ENCODE measurements at places on chromosomes 7 and 10. TPM values are rescaled to one million over a fixed set of nuclear protein-coding genes. Genes with fewer than 3 reads are reported as not detected.

Gene DPY19L1
- 80.9 TPM for total RNA-seq

Gene TCAF2
- 10.8 TPM for total RNA-seq

Gene SDK1
- total RNA-seq = 10.5 TPM

Gene AP4M1
- total RNA-seq = 27.5 TPM

Gene NAT16
- total RNA-seq = not detected

Gene EBLN1
- 0.21 TPM for total RNA-seq

DNA sequence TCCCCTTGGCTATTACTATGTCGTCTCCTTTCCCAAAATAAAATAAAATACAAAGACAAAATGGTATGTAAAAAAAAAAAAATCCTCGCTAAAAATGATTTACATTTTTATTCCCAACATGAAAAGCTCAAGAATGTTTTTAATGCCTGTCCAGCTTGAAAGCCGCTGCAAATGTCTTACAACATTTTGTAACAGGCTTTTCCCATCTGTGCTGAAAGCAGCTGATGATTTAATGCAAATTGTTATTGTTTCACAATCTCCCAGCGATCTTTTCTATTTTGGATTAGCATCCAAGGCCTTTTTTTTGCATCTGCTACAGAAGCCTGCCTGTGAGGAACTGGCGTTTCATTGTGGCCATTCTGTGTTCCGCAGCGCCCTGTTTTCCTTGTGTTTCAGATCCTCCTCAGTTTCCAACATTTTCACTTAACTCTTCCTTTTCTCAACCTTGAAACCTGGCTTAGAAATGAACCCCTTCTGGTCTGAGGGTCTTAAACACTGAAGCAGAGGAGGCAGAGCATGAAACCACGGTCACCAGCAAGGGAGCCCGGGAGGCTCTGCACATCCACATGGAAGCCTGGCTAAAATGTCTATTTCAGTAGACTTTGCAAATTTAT, 712.1 kb downstream of the PARD3 start:
- no peak for DNase-seq

DNA sequence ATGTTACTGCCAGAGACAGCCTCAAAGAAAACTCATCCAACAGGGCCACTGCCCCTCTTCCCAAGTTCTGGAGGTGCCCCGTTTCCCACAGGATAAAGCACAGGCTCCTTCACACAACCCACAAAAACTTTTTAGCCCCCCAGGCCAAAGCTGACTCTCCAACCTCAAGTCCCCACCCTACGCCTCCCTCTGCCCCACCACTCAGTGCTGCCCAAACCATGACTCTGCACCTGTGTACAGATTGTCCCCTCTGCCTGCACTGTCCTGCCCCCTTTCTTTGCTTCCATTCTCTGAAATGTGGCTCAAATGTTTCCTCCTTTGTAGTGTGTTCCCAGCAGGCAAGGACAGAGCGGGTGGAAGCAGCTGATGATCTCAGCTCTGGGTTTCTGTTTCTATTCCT, 284.0 kb downstream of the GRID1 start:
- no peak for DNase-seq

DNA sequence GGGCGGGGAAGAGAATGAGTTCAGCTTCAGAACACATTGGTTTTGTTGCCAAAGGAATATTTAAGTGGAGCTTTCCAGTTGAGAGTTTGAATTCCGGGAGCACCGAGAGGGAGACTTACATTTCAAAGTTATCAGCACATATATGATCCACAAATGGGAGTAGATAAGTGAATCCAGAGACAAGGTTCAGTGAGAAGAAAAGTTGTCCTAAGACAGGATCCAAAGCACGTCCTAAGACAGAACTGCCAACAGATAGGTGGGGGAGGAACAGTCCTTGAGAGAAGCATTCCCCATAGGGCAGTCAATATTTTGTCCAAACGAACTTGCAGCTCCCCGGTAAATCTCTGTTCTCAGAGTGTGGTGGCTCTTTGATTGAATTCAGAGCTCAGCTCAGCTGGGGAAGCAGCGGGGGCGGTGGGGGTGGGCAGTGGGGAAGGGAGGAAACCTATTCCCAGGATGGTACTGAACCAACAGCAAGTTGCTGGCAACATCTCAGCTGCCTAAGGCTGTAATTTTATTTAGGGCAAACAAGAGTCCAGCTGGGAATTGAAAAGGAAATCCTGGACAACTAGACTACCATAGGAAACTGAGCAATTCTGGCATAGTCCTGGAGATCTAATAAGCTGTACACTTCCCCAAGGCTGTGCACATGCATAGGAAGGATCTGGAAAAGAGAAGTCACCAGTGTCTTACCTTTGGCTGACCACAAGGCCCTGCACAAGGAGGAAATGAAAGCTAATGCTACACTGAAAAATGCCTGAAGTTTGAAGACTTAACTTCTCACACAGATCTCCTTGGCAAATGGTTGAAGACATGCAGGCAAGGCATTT, 94.2 kb upstream of the CXCL12 start:
- no peak for DNase-seq

GRCh38 chr7:34740840-34741239, 82.8 kb downstream of the NPSR1 start:
- DNase-seq = no peak

DNA sequence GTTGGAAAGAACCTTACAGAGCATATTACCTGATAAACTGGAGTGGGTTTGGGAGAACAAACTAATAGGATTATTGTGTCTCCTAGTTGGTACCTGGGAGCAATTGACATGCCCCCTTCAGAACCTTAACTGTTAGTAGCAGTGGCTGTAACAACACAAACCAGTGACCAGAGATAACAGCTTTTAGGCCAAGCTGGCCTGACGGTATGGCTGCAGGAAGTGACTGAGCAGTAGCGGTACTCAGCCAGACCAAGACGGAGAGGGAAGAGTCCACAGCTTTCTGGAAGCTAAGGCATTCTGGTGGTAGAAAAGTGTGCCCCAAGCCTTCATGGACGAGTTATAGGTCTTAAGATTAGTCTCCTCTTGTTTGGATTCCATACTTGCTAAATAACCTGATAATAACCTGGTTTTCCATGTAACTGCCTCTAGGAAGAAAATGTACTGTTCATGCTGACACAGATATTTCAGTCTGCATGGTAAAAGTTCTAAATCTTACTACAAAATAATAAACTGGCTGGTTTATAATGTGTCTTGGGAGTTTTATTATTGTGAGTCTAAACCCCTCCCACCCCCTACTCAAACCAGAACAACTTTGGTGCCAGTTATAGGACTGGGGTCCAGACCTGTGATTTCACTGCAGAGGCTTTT, 11.3 kb downstream of the NOLC1 start:
- no peak for DNase-seq

DNA sequence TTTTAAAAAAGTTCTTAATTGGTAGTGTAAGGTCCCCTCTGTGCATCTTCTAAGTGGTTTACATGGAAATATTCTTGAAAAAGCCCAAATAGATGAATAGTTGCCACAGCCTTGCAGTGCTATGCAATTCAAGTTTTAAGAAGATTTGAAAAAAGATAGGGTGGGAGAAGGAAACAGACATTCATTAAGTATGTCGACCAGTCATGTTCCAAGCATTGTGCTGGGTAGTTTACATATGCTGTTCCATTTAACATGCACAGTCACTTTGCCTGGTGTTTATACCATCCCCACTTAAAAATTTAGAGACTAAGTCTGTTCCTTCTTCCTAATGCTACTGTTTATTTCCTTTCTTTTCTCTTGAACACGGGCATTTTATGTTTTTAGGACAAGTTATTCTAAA, 28.1 kb upstream of the NAMPT start:
- DNase-seq = no peak

GRCh38 chr10:98252464-98252863, 15.5 kb downstream of the LOXL4 start:
- no peak for DNase-seq

DNA sequence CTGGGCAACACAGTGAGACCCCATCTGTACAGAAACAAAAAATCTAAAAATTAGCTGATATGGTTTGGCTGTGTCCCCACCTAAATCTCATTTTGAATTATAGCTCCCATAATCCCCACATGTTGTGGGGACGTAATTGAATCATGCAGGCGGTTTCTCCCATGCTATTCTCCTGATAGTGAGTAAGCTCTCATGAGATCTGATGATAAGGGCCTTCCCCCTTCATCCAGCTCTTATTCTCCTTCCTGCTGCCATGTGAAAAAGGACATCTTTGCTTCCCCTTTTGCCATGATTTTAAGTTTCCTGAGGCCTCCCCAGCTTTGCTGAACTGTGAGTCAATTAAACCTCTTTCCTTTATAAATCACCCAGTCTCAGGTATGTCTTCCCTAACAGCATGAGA, 136.5 kb downstream of the SFMBT2 start:
- no peak for DNase-seq

DNA sequence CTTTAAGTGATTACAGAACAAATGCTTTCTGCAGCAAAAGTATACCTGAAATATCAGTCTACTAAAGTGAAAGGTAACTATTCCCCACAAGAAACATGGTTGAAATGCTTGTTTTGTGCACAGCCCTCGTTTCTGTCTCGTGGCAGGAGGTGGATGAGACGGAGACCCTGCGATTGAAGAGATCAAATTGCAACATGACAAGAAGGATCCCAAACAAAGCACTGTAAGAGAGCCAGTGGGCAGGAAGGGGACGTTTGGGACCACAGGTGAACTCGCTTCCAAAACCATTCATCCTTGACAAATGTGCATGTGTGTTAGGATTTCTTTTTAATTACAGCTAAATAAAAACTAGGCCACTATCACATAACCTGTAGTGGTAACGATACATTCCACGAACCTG, 192.6 kb downstream of the CCSER2 start:
- no peak for DNase-seq
